ENCODE measurements at places on chromosomes 7 and 10. TPM values are rescaled to one million over a fixed set of nuclear protein-coding genes. Genes with fewer than 3 reads are reported as not detected.

DNA sequence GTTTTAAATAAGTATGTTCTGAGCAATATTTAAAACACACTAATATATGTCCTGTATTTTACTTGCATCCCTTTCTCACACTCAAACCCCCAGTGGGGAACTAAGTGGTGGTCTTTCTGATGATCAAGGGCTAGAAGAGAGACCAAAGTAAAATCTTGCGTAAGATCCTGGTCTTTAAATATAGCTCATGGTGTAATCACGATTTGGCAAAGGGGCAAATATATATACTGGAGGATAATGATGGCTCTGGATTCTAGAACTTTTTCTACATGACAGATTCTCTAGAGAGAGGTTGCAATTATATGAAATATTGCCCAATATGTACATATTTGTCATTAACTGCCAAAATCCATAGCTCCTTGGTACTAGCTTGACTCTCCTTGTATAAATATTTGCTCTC lies 438.3 kb downstream of the NXPH1 start:
- DNase-seq = no peak

DNA sequence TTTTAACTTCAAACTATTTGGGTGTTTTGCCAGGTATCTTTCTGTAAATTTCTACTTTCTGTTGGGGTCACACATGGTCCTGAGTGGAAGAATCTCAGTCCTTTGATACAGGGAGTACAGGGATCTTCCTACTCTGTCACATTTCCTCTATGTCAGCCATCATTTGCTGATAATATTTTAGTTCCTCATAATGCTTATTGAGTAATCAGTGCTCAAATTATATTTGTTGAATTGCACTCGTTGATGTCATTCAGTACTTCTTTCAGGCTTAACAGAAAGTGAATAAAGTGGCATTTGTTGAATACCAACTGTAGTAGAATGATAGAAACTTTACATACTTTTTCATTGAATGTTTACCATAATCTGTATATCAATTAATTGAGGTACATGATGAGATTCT lies 31.9 kb downstream of the WDR11 start:
- DNase-seq = no peak

GRCh38 chr10:8951440-8952089 lies 897.1 kb downstream of the GATA3 start:
- DNase-seq = no peak

- peak; percentile 86 for DNase-seq
Measured at GRCh38 chr7:20596653-20597052, 18.8 kb upstream of the ABCB5 start.

- no peak for DNase-seq
Measured at GRCh38 chr10:48778193-48778857, 93.7 kb downstream of the WDFY4 start.

GRCh38 chr10:84902553-84902952 lies 574.2 kb downstream of the CCSER2 start:
- DNase-seq = no peak

- DNase-seq = no peak
Measured at GRCh38 chr7:149027055-149027454, 1.2 kb downstream of the PDIA4 start.

The DIP2C gene
- total RNA-seq = 2.7 TPM

DNA sequence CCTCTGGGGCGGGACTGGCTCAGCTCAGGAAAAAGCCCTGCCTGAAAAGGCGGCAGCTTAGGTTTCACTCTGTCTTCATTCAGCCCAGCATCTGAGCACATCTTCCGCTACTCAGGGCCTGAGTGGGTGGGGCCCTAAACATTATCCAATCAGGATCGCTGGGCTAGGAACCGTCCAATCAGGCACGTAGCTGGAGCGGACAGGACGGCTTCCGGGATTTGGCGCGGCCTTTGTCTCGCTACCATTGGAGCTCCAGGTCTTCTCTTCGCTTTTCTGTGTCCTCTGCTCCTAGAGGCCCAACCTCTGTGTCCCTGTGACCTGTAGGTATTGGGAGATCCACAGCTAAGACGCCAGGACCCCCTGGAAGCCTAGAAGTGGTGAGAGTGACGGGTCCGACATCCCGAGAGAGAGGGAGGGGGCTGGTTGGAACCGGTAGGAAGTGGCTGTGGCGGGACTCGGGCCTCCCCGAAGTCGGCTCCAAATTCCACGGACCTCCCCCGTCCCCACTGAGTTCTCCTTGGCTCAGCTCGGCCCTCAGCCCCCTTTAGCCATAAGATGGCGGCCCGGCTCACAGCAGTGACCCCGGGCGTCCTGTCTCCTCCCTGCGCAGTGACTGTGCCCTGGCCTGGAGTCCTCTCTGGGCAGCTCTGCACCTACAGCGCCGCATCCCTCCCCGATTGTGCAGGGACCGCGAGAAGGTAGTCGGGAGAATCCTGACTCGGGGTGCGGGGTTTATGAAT lies 99.1 kb downstream of the ZNF680 start:
- peak; percentile 79 for DNase-seq

DNA sequence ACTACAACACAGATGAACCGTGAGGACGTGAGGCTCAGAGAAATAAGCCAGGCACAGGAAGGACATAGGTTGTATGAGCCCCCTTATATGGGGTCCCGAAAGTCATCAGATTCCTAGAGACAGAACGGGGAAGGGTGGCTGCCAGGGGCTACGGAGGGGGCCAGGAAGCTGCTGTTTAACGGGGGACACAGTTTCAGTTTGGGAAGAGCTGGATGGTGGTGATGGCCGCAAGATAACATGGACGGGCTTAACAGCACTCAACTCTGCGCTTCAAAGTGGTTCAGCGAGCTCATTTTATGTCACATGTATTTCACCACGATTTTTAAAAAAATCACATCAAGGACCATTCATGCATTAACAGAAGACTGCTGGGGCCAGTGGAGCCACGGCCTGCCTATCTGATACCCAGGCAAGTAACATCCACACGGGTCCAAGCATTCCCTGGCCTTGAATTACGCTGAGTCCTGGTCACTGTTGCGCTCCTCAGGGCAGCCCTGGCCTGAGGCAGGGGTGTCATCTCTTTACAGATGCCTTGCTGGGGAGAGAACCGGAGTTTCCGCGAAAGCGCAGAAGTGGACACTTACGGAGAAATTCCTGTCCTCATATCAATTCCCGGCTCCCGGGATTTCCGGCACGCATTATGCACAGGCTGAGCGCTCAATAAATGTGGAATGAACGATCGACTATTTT lies 1.5 kb downstream of the CARD11 start:
- no peak for DNase-seq
